COR-L47 (cell line): ENCODE measurements at places on chromosomes 1 and 21.

DNA sequence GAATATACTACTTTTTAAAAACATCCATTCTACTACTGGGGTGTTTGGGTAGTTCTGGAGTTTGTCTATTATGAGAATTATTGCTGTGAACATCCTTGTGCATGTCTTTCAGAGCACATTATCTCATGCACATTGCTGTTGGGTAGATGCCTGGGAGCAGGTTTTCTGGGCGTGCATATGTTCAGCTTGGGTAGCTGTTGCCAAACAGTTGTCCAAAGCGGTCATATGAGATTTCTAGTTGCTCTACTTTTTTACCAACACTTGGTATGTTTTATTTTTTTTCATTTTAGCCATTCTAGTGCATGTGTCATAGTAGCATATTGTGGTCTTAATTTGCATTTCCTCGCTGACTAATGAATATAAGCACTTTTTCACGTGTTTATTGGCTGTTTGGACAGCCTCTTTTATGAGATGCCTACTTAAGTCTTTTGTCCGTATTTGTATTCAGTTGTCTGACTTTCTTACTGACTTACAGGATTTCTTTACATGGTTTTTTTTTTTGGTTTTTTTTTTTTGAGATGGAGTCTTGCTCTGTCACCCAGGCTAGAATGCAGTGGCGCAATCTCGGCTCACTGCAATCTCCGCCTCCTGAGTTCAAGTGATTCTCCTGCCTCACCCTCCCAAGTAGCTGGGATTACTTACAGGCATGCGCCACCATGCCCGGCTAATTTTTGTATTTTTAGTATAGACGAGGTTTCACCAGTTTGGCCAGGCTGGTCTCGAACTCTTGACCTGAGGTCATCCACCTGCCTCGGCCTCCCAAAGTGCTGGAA, 18.1 kb downstream of the ZDHHC18 start:
- DNase-seq, result no peak

GRCh38 chr1:222995236-222995580, 147.8 kb downstream of the TLR5 start:
- no peak for DNase-seq

- peak; percentile 91 for DNase-seq
These were observed 131.3 kb downstream of the TOMM20 start for GRCh38 chr1:234997201-234997895.

- DNase-seq, result no peak
These were observed 5.9 kb downstream of the SMG7 start for GRCh38 chr1:183477986-183478781.

GRCh38 chr1:32759997-32760623, 57.0 kb downstream of the YARS1 start:
- no peak for DNase-seq

DNA sequence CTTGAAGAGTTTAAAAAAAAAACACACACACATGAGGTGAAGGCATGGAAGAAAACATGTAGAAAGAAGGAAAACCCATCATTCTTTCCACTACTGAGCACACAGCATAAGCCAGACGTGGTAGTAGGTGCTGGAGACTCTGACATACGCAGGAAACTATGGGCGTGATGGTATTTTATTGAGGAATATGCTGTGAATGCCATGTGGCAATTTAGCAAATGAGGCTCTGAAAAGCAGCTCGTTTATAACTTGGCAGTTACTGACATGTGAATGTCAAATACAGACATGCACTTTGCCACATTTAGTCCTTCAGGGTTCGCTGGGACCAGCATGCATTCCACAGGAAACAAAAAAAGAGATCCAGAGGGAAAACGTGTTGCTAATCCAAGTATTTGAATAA, 74.3 kb upstream of the IFNAR2 start:
- DNase-seq, result no peak

- no peak for DNase-seq
These were observed 335.8 kb downstream of the CAMTA1 start for GRCh38 chr1:7120863-7121621.

DNA sequence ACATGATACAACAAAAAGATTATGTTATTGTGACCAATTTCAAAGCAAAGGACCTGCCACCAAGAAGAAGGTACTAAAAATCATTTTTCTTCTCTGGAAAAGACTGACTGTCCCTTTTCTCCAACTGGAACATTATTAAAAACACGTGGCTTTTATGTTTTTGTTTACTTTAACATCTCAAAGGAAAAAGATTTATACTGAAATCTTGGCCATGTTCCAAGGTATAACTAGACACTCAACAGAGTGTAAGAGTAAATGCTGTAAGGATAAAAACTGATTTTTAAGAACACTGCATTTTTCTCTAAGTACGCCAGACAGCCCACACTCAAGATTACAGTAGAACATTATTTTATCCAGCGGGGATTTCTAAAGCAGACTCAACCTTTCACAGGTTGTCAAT, 62.1 kb downstream of the BRWD1 start:
- peak; percentile 33 for DNase-seq

GRCh38 chr1:157496121-157496526, 56.2 kb downstream of the FCRL5 start:
- peak; percentile 6 for DNase-seq

GRCh38 chr1:113931451-113931851, 2.3 kb downstream of the HIPK1 start:
- DNase-seq, result no peak

DNA sequence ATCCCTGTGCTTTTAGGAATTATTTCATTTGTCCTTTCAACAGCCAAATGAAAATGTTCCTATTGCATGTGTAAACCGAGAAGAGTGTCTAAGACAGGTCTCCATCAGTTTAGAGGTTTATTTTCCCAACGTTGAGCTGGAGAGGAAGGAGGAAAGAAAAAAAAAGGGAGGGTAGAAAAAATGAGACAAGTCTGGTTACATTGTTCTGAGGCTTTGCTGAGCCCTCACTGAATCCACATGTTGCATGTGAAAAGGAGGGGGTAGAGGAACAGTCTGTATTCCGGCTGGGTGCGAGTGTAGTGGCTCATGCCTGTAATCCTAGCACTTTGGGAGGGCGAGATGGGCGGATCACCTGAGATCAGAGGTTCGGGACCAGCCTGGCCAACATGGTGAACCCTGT, 19.2 kb upstream of the PDIK1L start:
- no peak for DNase-seq

DNA sequence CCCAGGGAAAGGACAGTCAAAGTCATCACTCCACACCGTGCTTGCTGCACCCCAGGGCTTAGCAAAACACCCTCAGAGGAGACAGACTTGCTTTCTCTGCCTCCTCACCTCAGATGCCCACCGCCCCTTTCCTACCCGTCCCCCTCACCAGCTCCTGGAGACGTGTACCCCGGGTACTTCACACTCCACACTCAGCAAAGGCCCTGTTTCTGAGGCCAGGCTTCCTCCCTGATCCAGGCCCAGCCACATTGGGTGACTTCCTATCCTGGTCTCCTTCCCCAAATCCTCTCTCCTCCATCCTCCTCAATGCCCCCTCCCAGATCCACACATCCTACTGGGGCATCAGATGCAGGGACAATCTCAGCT, 116.7 kb downstream of the DMRTB1 start:
- no peak for DNase-seq

DNA sequence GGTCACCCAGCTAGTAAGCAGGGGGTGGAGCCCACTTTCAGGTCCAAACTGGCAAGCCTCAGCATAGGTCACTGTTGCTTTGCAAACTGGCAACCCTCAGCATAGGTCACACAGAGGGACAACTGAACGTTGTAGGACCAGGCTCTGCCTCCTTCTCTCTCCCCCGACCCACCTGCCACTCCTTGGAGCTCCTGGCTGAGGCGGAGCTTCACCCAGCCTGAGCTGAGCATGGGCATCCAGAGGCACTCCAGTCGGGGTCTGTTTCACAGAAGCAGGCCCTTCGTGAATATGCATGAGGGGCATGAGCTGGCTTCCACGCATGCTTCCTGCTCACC, 24.2 kb downstream of the CAPZB start:
- DNase-seq, result no peak
